ENCODE measurements at places on chromosomes 7 and 10.

GRCh38 chr7:87310790-87311419 is 34.6 kb upstream of the CROT start:
- no peak for DNase-seq

GRCh38 chr7:24748521-24748920 is 8.7 kb downstream of the GSDME start:
- DNase-seq: no peak

GRCh38 chr7:111357691-111358090 is 204.6 kb downstream of the IMMP2L start:
- DNase-seq: peak; percentile 1

GRCh38 chr10:102802920-102803534 is 34.2 kb downstream of the CYP17A1 start:
- peak; percentile 83 for DNase-seq

DNA sequence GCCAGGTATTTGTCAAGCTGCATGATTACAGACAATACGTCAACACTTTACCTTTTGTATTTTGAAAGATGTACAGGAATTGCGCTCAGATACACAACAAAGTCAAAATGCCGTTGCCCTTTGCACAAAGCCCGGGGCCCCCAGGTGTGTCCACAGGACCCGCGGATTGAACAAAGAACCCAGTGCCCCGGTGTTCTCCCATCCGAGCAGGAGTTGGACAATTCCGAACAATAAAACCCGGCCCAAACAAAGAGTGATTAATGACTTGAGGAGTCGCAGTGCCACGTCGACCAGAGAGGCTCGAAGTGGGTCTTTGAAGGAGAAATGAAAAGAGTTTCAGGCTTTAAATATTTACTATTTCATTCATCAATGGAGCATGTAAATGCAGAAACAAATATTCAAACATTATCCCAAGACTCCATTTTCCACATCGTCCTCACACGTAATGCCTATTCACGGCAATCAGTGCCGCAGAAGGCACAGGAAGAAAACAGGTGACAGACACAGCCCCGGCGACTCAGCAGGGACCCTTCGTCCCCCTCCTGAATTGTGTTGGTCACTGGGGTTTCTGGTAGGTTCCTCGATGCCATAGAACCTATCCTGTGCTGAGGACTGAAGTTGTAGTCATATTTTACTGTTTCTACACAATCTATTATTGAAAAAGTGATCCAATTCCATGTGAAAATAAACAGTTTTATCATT is 70.9 kb upstream of the MGMT start:
- no peak for DNase-seq

GRCh38 chr10:96397902-96398301 is 39.1 kb upstream of the OPALIN start:
- no peak for DNase-seq

DNA sequence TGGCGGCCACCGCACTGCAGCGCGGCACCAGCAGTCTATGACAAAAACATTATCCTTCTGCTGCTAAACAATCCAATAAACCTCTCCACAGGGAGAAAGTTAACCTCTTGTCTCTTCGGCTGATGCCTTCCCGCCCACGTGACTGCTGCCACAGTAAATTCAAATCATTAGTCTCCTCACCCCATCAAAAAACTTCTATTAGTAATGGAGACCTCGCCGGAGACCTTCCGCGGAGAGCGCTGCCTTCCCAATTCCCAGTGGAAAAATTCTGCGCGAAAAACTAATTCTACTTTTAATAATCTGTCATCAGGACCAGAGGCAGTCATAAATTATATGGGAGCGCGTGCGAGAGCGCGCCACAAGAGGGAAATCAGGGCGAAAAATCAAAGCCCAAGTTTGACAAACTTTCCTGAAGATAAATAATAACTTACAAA is 90.0 kb upstream of the PAX2 start:
- no peak for DNase-seq

- DNase-seq: no peak
Measured at GRCh38 chr10:58712141-58712540, 199.5 kb downstream of the BICC1 start.

- no peak for DNase-seq
Measured at GRCh38 chr10:79001082-79001885, 67.5 kb upstream of the ZMIZ1 start.

- peak; percentile 48 for DNase-seq
Measured at GRCh38 chr7:134669845-134670373, 23.3 kb downstream of the BPGM start.

- no peak for DNase-seq
Measured at GRCh38 chr10:129728246-129728820, 235.7 kb downstream of the EBF3 start.

- no peak for DNase-seq
Measured at GRCh38 chr10:61257136-61257535, 196.0 kb downstream of the TMEM26 start.

DNA sequence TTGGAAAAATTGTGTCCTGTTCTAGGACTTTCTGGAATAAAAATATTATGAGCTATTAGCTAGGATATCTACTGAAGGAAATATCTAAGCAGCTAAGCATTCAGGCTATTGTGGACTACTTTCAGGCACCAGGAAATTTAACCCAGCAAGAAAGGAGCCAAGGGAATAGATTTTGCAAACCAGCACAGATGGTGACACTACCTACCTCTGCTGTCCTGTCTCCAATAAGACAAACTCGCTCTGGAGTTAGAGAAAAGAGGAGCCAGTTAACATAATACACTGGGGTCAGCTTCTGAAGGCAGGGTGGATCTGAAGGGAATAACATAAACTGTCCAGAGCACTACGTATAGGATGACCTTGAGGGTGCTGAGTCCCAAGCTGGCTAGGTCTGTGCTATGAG is 223.7 kb upstream of the PRSS58 start:
- no peak for DNase-seq

DNA sequence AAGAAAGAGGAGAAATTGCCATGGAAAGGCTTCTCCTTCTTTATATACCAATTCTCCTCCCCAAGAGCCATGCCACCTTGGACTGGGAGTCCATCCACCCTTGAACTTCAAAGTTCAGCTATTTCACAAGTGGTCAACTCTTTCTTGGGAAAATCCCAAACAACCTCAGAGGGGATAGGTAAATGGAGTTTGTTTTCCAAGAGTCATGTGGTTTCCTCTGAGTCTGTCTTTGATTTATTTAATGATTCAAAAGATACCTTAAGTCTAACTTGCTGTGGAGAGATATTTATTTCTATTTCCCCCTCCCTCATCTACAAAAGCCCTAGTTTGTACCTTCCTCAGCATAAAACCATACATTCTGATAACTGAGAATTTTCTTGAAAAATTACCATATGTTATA is 758.6 kb upstream of the IGFBP3 start:
- no peak for DNase-seq

- no peak for DNase-seq
Measured at GRCh38 chr7:1712907-1713501, 42.9 kb downstream of the ELFN1 start.
